ENCODE measurements at places on chromosomes 12 and 14. TPM values are rescaled to one million over a fixed set of nuclear protein-coding genes. Genes with fewer than 3 reads are reported as not detected.
A peak's percentile ranks its signal among the peaks of the same experiment; 100 is the strongest.

GRCh38 chr12:68613209-68613904 is 2.7 kb downstream of the RAP1B start:
- DNase-seq: peak; percentile 66

- no peak for DNase-seq
These were observed 119.1 kb downstream of the PTPN11 start for GRCh38 chr12:112537710-112538396.

DNA sequence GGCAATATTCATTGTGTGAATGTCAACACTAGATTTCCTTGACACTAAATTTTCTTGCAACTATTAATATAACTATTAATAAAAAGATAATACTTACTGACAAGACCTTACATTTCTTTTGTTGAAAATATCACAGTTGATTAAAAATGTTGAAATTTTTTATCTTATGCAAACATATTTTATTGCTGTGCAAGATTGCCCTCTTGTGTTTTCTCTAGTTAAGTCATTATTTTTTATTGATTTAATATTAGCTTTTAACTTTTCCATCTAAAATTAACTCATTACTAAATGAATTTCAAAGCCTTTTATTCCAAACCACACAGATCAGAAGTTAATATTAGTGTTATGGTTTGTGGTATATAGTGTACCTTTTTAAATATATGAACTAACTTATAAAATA is 11.7 kb upstream of the NAA30 start:
- no peak for DNase-seq

SLC7A8 gene
- total RNA-seq: 0.42 TPM

GRCh38 chr14:37384870-37385596 is 187.3 kb downstream of the MIPOL1 start:
- no peak for DNase-seq

- no peak for DNase-seq
These were observed 53.8 kb downstream of the SCARB1 start for GRCh38 chr12:124809878-124810277.

PLEKHG7 gene
- not detected for total RNA-seq

IFI27 gene
- 0.52 TPM for total RNA-seq

DNA sequence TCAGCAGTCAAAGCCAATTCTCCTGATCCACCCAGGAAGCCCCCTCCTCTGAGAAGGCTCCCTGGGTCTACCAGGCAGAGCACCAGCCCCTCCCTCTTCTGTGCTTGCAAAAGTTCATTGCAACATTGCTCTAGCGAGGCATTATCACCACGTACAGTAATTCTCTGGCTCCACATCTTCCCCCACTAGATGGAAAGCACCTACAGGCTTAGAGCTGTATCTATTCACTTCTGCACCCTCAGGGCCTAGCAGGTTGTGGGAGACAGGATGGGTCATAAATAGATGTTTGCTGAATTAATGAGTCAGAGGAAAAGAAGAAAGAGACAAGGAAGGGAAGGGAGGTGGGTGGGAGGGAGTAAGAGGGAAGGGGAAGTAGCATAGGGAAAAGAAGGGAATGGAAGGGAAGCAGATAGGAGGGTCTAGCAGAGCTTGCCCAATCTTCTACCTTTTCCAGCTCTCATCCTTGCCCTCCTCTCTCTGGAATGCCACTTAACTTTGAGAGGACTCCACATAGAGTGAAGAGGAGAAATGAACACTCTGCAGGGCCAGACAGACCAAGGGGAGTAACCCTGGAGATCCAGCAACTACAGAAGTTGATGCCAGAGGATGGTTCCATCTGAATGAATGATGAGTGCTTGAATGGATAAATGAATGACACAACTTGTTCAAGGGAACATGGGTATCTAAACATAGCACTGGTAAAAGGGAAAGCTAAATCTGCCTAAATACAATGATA is 42.0 kb upstream of the NT5DC3 start:
- no peak for DNase-seq

DNA sequence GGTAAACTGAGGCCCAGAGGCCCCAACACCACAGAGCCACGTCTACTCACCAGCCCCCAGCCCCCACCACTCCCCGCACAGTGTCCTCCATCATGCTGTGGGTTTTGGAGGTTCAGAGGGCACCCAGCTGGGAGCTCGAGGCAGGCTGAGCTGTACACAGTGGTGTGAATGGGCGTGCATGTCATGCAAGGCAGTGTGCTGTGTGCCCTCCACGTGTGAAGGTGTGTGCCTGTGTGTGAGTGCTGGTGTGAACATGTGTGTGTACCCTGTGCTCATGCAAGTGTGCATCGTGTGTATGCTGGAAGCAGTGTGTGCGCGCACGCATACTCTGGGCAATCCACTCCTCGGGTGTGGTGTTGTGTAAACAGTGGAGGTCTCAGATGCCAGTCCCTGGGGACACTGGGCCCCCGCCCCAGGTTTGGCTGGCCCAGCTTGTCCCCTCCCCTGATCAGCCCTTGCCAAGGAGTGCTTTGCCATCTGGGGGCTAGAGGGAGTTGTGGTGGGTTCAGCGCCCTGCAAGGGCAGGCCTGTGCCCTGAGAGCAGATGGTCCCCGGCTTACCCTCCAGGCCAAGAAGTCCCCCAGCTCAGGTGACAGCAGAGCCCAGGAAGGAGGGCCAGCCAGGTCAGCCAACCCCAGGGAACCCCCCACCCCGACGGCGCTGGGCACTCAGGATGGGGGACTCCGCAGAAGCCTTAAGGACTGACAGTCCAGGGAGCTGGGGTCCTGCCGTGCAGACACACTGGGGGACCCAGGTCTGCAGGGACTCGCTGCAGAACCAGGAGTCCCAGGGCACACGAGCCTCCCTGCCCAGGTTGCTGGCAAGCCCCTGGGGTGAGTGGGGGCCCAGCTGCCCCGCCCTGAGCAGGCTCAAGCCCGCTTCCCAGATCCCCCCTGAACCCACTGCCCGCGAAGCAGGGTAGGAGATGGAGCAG is 23.8 kb upstream of the GPR132 start:
- peak; percentile 16 for DNase-seq
